Activated naive CD4-positive, alpha-beta T cell (primary cell): ENCODE measurements at places on chromosomes 6 and 20.

DNA sequence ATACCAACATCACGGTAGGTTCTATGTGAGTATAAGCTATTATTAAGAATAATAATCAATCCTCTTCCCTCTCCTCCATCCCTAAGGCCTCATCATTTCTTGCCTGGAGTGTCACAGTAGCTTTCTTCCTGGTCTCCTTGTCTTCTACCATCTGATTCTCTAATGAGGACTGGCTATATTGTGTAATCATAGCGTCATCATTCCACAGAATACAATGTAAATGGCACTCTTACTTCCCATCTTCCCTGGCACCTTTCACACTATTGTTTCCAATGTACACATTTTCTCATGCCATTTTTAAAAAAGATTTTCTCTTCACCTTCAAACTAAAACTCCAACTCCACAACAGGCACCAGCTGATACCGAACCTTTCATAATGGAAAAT is 2.2 kb upstream of the BTN3A2 start:
- no peak for DNase-seq

DNA sequence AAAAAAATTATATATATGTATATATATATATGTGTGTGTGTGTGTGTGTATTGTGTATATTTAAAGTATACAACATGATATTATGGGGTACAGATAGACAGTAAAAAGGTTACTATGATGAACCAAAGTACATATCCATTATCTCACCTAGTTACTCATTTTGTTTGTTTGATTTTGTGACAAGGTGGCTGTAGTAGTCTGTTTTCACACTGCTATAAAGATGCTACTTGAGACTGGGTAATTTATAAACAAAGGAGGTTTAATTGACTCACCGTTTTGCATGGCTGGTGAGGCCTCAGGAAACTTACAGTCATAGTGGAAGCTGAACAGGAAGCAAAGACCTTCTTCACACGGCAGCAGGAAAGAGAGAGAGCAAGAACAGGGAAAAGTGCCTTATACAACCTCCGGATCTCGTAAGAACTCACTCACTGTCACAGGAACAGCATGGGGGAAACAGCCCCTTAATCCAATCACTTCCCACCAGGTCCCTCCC is 30.2 kb upstream of the DACT2 start:
- no peak for DNase-seq

DNA sequence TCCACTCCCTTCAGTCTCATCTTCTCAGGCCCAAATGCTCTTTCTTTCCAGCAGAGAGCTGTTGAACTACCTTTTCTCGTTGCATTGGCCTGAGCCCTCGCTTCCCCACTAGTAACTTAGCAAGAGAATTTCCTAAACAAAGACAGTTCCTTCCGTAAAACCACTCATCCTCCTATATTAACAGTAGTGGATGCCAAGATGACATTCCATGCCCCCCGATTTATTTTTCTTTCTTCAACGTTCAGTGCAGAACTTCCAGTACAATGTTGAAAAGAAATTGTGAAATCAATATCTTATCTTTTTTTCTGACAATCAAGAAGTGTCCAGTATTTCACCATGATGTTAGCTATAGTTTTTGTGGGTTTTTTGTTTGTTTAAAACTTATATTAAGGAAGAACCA is 45.8 kb downstream of the SOX4 start:
- no peak for DNase-seq

DNA sequence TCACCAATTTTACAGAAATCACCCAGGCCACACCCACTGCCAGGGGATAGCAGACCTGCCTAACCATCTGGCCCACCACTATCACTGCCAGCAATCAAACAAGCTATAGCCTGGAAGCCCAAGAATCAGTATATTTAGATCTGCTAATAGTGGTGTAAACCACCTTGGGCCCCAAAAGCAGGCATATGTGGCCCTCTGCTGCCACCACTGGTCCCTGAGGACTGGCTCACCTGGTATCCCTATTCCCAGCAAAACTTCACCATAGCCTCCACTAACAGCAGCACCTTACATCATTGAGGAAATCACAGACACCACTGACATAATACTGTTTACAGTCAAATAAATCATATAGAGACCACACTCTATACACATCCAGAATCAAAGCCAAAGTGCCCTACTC is 880.4 kb upstream of the MAN1A1 start:
- no peak for DNase-seq

GRCh38 chr20:56187534-56188165 is 60.9 kb upstream of the MC3R start:
- DNase-seq, result no peak

DNA sequence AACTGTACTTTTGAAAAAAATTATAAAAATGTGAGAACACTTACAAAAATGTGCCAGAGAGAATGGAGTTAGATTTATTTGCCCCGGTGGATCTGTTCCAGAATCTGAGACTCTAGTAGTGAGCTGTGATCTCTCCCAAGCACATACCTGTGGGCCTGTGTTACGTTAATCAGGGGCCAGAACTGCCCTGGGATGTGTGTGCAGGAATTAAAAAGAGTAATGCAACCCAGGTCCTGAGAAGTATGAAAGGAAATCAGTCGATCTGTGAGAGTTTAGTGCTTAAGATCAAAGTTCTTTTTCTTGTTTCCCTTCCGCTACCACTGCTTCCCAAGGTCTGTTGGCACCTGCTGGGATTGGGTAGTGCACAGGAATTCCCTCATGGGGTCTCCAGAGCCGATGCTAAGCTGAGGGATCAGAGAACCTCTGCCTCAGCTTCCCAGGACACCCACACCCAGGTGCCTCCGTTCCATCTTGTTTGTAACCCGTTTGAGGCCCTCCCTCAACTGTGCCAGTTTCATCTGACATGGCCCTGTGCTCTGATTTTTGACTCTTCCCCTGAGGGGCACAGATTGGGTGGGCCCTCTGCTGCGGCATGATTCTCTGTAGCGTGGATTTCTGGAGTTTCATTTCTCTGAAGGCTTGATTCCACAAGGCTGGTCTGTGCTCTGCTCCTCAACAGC is 87.7 kb downstream of the RREB1 start:
- no peak for DNase-seq

GRCh38 chr20:24880356-24880755 is 68.7 kb upstream of the CST7 start:
- no peak for DNase-seq

DNA sequence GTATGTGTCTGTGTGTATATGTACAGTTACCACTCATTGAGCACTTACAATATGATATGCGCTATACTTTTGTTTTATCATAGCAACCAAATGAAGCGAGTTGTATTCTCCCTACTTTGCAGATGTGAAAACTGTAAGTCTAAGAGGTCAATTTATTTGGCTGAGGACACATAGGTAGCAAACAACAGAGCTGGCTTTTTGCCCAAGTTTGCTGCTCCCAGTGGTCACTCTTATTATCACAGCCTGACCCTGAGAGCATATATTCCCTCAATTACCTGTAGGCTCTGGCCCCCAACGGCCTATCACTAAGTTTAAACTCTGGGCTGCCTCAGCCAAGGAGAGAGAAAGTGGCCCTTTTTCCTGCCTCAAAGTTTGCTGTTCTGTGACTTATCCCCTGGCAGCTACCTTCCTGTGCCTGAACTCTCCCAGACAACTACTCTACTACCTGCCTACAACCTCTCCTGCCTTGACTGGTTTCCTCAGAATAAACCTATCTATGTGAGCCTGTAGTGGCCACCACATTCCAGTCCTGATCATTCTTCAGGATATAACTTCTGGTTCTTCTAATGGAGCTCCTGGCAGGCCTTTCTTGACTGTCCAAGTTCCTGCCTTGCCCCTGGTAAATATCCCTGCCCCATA is 221.8 kb downstream of the FRK start:
- no peak for DNase-seq
